ENCODE measurements at places on chromosomes 4 and X. TPM values are rescaled to one million over a fixed set of nuclear protein-coding genes. Genes with fewer than 3 reads are reported as not detected.

GRCh38 chrX:101709384-101709783, 49.7 kb upstream of the ARMCX2 start:
- no peak for DNase-seq

- DNase-seq: no peak
Measured at GRCh38 chrX:36626898-36627297, 381.3 kb upstream of the FAM47C start.

DNA sequence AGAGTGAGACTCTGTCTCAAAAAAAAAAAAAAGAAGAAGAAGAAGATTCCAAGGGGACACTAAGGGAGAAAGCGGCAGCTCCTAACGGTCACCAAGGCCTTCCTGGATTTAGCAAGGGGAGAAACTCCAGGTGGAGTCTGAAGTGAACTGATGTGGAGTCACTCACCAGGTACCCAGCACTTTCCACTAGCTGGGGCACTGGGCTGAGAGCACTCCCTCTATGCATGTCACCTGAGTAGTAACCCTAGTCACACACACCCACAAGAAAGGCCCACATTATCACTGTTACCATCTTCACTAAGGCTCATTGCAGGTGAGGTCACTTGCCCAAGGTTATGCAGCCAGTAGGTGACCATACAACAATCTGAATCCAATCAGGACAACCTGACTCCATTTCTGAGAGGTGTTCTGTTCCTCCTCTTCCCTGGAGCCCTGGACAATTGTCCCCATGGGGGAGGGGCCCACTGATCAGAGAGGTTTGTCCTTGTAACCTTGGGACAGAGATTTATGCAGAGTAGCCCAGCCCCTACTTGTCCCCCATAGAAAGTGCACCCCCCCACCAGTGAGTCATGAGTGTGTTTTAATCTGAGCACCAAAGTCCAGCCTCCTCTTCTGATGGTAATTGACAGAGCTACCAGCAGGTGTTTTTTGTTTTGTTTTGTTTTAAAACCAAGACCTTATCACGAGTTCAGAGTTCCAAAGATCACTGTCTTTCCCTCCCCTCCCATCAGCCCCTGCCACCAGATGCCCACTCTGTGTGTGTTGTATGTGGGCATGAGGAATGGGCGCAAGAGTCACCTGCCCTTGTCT, 5.9 kb upstream of the SASH3 start:
- no peak for DNase-seq

- DNase-seq: no peak
Measured at GRCh38 chrX:151039351-151039750, 56.2 kb downstream of the HMGB3 start.

- no peak for DNase-seq
Measured at GRCh38 chrX:120672841-120673530, 43.1 kb upstream of the C1GALT1C1 start.

DNA sequence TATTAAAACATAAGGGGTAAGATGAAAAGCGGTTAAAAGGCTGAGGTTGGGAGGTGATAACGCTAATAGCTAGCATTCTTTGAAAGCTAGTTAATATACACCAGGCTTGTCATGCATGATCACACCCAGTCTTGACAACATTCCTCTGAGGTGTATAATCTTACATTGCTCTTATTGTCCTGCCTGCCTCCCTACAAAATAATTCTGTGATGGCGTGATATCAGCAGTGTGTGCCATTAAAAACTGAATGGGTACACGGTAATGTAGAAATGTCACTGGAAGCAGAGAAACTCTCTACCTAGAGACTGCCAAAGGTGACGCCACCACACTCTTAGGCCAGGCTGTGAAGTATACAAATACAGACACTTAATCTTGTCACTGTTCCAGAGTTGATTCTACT, 68.1 kb downstream of the DIAPH2 start:
- no peak for DNase-seq

DNA sequence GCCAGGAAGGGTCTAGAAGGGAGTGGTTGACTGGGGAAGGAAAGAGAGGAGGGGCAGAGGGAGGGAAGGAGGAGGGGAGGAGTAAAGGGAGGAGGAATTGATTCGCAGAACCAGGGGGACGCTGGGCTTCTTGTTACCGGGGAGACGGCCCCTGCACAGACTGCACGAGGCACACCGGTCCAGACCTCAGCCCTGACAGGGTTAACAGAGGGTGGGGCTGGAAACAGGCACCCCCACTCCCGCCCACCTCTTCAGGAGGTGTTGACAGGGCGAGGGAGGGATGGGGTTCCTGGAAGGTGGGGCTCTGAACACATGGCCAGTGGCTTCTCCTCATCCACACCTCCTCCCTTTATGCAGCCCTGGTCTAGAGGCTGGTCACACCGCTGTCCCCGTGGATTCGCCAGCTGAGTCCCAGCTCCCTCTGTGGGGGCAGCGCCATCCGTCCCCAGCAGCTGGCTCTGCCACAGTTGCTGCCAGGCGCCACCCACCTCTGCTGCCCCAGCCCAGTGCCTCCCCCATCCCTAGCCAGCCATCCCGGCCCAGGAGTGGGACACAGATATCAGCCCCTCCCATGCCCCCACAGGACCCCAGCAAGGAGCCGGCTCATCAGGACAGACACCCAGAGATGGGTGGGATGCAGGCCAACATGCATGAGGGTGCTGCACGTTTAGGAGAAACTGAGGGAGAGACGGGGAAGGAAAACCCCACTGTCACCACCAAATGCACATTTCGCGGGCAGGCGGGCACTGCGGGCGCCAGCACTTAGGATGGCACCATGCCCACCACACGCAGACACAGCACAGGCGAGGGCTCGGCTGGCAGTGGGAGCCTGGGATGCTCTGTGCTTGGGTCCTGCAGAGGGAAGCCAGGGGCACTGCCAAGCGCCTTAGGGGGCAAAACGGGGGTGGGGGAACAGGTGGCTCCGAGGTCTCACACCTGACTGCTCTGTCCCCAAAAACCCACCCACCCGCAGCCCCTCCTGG, 87.6 kb downstream of the ABLIM2 start:
- no peak for DNase-seq

DNA sequence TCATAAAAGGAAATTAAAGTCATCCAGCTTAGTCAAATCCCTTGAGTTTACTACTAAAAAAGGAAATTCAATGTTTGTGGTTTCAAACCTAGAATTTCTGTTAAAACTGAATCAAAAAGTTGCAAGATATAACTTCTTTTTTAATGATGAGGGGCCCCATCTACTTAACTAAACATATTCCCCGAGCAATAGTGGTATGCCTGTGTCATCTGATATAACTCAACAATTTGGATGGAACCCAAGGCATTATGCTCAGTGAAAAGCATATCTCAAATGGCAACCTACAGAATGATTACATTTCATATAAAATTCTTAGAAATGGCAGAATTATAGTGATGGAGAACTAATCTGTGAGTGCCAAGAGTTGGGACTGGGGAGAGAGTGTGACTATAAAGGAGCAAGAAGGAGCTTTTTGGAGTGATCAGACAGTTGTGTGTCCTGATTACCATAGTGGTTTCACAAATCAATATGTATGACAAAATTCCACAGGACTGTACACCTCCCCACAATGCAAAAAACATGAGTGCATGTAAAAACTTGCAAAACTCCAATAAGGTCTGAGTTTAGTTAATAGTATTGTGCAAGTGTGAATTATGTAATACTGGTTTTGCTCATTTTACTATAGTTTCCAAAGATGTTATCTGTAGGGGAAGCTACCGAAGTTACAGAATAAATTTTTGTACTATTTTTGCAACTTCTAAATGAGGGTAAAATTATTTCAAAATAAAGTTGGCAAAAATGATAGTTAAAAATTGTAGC, 323.2 kb downstream of the ARHGAP24 start:
- DNase-seq: no peak

- no peak for DNase-seq
Measured at GRCh38 chrX:100424012-100424411, 13.9 kb upstream of the PCDH19 start.

The CT45A3 gene
- total RNA-seq: not detected

The LETM1 gene
- 41.8 TPM for total RNA-seq

The FAM53A gene
- 1.0 TPM for total RNA-seq

The ADAM29 gene
- total RNA-seq: not detected

The DUSP21 gene
- total RNA-seq: not detected

Measured in Right ventricle myocardium superior (tissue), 1 donor.